Lung microvascular endothelial cell (primary cell): ENCODE measurements at places on chromosomes 12 and 14.

- no peak for DNase-seq
Observed at GRCh38 chr14:44453433-44454171, 53.5 kb downstream of the FSCB start.

DNA sequence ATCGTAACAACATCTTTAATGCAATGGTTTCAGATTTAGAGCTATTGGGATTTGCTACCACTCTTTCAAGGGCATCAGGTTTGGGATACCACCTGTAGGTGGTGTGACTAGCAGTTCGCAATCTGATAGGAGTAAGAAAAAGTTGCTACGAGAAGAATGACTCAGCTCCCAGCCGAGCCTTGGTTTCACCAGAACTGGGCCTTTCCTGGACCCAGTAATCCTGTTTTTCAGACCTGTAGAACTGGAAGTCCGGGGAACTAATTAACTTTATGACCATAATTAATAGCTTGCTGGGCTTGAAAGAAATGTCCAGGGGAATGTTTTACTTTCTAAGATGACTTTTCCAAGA is 770 bp downstream of the ABHD4 start:
- peak; percentile 65 for DNase-seq

- peak; percentile 46 for DNase-seq
Observed at GRCh38 chr12:571795-572531, 91.3 kb downstream of the NINJ2 start.

GRCh38 chr12:52740584-52740983 is 36.6 kb downstream of the KRT76 start:
- DNase-seq: no peak

GRCh38 chr14:91405724-91406435 is 11.7 kb downstream of the CCDC88C start:
- peak; percentile 62 for DNase-seq

DNA sequence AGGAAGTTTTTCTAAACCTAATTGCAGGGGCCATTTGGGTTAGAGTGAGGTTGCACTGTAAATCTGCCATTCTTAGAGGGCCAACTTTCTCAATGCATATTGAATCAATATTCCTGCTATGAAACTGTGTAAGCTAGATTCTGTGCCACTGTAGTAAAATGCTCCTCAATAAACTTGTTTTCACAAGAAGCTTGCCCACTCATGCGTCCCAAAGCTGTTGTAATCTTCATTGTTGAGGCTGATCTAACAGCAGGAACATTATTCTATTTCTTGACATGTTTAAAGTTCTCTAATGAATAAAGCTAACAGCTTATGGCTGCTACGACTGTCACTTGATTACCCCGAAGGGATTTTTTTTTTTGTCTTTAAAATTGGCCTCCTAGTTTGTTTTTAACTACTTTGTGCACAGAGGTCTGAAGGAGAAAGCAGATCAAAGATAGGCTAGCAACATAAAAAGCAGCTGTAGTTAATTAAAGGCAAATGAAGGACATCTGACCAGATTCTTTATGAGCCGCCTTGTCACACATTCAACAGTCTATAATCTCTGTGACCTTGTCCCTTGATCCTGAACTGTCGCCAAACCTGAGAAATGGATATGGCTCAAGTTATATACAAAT is 243.7 kb downstream of the PAX9 start:
- DNase-seq: no peak

DNA sequence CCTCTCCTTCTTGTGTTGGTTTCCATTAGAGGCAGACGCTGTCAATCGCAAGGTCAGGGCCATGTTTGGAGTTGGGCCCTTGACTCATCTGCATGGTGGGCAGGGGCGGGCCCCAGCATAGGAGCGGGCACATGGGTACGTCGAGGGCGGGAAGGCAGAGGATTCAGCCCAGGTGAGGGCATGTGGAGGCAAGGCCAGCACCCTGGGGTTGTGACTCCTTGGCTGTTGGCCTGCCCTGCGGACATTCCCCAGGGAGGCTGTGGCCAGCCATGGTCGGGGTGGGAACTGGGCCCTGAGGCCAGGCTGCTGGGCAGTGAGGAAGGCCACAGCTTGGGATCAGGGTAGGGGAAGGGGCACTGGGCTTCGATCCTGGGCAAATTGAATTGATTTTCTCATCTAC is 10.3 kb downstream of the RPS6KL1 start:
- no peak for DNase-seq

GRCh38 chr12:46959502-46959901 is 119.9 kb upstream of the PCED1B start:
- DNase-seq: no peak

DNA sequence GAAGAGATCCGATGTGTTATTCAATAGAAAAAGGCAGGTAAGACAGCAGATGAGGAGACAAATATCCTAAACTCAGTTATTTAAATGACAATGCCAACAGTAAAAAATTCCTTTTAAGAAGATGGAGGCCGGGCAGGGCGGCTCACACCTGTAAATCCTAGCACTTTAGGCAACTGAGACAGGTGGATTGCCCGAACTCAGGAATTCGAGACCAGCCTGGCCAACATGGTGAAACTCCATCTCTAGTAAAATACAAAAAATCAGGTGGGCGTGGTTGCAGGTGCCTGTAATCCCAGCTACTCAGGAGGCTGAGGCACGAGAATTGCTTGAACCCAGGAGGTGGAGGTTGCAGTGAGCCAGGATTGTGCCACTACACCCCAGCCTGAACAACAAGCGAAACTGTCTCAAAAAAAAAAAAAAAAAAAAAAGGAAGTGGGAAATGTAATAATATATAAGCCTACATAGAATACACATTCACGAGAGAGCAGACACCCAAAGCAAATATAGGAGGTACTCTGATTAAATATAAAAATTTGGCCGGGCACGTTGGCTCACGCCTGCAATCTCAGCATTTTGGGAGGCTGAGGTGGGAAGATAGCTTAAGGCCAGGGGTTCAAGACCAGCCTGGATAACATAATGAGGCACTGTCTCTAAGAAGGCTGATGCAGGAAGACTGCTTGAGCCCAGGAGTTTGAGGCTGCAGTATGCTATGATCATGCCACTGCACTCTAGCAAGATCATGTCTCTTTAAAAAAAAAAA is 19.0 kb downstream of the CORO1C start:
- no peak for DNase-seq

- DNase-seq: no peak
Observed at GRCh38 chr12:52232674-52233461, at the start of gene KRT7. KRT7 (plus strand) TSS chr12:52233243; CDS start chr12:52233297, 54 bp downstream.

GRCh38 chr14:85308531-85309300 is 221.2 kb upstream of the FLRT2 start:
- peak; percentile 97 for DNase-seq

DNA sequence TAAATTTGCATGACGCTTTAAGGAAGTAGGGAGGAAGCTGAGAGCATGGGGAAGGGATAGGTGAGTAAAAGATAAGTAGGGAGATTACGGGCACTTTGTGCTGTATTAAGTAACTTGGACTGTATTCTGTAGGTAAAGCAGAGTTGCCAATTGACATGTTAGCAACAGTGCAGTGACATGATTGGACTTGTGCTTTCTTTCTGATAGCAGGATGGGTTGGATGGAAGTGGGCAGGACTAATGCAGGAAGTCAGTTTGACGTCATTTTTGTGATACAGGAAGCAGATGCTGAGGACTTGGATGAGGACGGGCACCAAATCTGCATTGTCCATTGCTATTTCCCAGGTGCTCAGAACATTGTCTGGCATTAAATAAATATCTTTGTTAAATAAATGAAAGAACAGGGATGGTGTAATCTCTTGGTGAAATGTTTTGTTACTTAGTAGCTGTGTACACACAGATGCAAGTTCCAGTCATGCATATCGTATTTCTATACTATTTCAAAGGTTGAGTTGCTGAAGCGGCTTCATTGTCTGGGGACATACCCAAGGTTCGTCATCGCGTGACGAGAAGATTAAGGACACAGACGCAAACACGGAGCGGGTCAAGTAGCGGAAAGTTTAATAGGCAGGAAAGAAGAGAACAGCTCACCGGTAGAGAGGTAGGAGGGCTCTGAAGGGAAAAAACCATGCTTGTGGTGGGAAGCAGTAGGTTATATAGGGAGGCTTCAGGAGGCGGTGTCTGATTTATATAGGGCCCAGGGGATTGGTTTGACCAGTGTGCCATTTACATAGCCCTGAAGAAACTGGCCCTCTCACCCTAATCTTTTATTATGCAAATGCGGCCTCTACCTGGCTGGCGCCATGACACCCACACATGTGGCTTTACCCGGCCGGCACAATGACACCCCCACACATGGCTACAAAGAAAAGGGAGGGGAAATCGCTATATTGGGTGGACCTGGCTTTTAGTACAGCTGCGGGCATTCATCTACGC is 30.7 kb downstream of the GUCY2C start:
- DNase-seq: no peak

DNA sequence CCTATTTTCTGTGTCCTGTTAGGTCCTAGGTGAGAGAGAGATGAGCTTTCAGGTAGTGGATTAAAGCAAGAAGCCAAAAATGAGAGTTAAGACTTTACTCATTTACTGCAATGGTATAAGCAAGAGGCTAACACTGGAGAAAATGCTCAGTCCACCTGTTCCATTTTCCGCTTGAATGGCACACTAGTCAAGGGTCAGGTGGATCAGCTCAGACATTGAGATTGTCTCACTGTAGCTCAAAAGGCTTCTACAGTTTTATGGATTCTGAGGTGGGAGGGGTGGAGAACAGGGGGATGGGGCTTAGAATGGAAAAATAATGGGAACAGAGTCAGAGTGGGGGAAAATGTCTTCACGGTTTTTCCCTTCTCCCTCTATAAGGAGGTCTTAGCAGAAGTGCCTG is 57.3 kb upstream of the MUCL1 start:
- DNase-seq: no peak

DNA sequence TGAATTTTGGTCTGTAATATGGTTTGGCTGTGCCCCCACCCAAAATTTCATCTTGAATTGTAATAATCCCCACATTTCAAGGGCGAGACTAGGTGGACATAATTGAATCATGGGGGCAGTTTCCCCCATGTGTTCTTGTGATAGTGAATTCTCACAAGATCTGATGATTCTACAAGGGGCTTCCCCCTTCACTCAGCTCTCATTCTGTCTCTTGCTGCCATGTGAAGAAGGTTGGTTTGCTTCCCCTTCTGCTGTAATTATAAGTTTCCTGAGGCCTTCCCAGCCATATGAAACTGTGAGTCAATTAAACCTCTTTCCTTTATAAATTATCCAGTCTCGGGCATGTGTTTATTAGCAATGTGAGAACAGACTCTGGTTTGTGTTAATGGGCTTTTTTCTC is 5.9 kb downstream of the LRRC9 start:
- no peak for DNase-seq

DNA sequence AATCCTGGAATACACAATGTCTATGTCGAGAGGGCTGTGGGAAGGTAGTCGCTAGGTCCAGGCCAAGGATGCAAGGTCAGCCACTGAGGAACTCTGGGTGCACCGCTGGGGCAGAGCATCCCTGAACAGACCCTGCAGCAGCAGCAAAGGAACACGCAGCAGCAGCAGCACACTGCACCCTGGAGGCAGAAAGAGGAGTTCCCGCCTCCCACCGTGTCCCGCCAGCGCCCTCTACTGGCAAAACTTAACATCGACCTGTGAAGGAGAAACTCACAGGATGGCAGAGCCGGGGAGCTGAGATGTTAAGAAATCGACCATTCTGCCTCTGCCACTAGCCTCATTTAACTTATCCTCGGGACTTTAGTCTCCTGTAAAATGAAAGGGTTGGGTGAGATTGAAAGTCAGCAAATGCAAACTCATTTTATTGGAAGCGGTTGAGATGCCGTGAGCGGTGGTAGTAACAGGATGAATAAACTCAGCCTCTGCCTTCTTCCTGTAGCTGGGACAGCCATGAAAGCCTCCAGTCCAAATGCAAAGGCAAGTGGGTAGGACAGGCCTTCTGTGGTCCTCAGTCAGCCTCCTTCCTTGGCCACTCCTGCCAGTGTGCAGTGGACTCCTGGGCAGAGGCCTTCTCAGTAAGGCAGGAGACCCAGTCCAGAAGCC is 45.6 kb downstream of the STAB2 start:
- DNase-seq: peak; percentile 80

GRCh38 chr12:112020947-112021457 is 7.8 kb downstream of the ERP29 start:
- DNase-seq: no peak
